Activated CD8-positive, alpha-beta memory T cell treated with anti-CD3 and anti-CD28 coated beads, Interleukin-2, amount 10 ng/mL, durations not matched to agents 7 days and 5 days (primary cell): ENCODE measurements at places on chromosomes 5 and 9. TPM values are rescaled to one million over a fixed set of nuclear protein-coding genes. Genes with fewer than 3 reads are reported as not detected.

FKBP15 gene
- total RNA-seq = 42.8 TPM

PDLIM7 gene
- total RNA-seq = 72.9 TPM

C9orf57 gene
- not detected for total RNA-seq

ORM2 gene
- total RNA-seq = not detected

ZMAT2 gene
- total RNA-seq = 45.0 TPM

SLC6A19 gene
- total RNA-seq = not detected

NDUFB6 gene
- total RNA-seq = 48.7 TPM

ADRA1B gene
- total RNA-seq = not detected

DAB2IP gene
- total RNA-seq = 0.18 TPM

CDH9 gene
- not detected for total RNA-seq

MYOT gene
- total RNA-seq = not detected

FGF1 gene
- not detected for total RNA-seq

IL5 gene
- 0.35 TPM for total RNA-seq

SOHLH1 gene
- not detected for total RNA-seq

ZNF883 gene
- total RNA-seq = not detected

SYK gene
- total RNA-seq = 0.28 TPM

GARIN3 gene
- total RNA-seq = not detected

ANKRD18B gene
- total RNA-seq = 0.33 TPM

DMRT3 gene
- not detected for total RNA-seq

GBGT1 gene
- total RNA-seq = 3.9 TPM

SOWAHA gene
- total RNA-seq = not detected

CRB2 gene
- total RNA-seq = not detected

PCDHGB3 gene
- 0.09 TPM for total RNA-seq

RAD23B gene
- total RNA-seq = 98.7 TPM

HSD17B3 gene
- total RNA-seq = not detected

CENPH gene
- 50.2 TPM for total RNA-seq

LCN15 gene
- not detected for total RNA-seq

ZDHHC11 gene
- 9.9 TPM for total RNA-seq

JAKMIP2 gene
- total RNA-seq = 5.2 TPM

CTXN3 gene
- not detected for total RNA-seq

ARL14EPL gene
- not detected for total RNA-seq

TIMD4 gene
- total RNA-seq = 10.2 TPM

MCTP1 gene
- not detected for total RNA-seq

MPDZ gene
- total RNA-seq = not detected

TAS2R1 gene
- total RNA-seq = not detected

WHRN gene
- total RNA-seq = 6.5 TPM

PCDHGC4 gene
- not detected for total RNA-seq

OR1J2 gene
- not detected for total RNA-seq

SLC34A1 gene
- 0.19 TPM for total RNA-seq

FOXD4L4 gene
- total RNA-seq = 0.09 TPM
